ENCODE measurements at places on chromosomes 5 and 9.
A peak's percentile ranks its signal among the peaks of the same experiment; 100 is the strongest.

- no peak for DNase-seq
Observed at GRCh38 chr5:29054282-29054681, 2015.9 kb upstream of the CDH9 start.

DNA sequence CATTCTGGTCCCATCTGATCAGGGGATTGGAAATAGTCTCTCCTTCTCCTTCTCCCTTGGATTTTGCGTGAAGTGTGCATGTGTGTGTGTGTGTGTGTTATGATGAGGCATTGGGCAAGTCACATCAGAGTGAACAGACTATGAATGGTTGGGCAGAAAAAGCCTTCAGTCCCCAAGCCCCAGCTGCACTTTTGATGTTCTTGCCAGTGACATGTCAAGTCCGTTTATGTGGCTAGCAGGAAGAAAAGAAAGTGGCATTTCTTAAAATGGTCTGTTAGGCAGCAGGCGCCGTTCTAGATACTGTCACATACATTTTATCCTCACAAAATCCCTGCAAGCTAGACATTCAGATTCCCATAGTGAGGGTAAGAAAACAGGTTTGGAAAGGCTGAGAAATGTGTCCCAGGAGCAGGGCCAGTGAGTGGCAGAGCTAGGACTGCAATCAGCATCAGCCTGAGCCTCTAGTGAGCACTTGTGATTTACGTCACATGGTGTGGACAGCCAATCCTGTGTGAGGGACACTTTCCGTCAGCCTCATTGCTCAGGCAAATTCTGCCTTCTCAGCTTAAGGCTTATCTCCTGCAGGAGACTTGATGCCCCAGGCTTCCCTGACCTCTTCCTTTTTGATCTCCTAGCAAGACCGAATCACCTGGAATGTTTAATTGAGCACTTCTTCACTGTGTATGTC lies 60.4 kb downstream of the GLRA1 start:
- no peak for DNase-seq

DNA sequence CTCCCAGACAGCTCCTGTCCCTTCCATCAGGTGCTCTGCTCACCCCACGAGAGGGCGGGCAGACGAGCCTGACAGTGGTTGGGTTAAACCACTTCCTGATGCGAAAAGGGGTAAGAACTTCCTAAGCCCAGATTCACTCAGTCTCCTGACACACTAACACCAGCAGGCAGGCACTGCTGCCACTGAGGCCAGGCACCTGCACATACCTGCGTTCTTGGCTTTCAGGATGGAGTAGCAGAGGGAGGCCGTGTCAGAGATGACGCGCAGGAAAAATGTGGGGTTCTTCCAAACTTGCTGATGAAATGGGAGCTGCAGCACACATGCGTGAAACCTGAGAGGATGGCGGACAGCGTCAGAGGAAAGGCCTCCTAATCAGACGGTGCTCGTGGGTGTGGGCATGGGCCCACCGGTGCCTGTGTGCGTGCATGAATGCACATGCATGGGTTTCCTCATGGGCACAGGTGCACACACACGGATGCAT lies 29.9 kb downstream of the SLC6A18 start:
- DNase-seq = no peak

GRCh38 chr9:123472862-123473614 lies 117.0 kb downstream of the CRB2 start:
- DNase-seq = peak; percentile 32

GRCh38 chr9:130226112-130226511 lies 39.4 kb upstream of the HMCN2 start:
- no peak for DNase-seq

DNA sequence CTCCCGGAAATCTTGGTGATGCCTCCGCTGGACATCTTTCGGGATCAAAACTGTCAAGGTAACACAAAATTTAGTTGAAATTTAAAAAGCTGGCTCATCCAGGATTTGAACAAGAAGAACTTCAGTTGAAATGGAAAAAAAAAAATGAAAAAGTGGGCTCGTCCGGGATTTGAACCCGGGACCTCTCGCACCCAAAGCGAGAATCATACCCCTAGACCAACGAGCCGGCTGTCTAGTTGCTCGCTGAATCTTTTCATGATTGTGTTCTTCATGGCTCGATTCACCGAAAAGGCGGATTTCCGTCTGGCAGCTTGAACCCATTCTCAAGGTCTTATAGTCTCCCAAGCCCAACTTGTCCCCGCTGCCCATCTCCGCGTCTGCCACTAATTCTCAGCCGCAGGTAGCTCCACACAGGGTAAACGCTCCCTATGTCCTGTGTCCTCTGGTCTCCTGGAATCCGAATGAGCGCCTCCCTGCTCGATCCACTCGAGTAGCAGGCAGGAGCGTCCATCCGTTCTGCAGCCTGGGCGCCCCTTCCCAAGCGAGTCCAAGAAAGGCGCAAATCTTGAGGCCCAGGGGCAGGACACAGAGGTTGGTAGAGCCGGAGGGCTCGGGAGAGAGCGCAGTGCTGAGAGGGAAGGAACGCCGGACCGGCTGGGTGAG lies 16.2 kb downstream of the TRIM7 start:
- DNase-seq = no peak

GRCh38 chr9:92534204-92534603 lies 1.6 kb downstream of the ECM2 start:
- no peak for DNase-seq

Measured in anterior cingulate cortex (tissue), 58 donors.